ENCODE measurements at places on chromosomes 12 and 14.

DNA sequence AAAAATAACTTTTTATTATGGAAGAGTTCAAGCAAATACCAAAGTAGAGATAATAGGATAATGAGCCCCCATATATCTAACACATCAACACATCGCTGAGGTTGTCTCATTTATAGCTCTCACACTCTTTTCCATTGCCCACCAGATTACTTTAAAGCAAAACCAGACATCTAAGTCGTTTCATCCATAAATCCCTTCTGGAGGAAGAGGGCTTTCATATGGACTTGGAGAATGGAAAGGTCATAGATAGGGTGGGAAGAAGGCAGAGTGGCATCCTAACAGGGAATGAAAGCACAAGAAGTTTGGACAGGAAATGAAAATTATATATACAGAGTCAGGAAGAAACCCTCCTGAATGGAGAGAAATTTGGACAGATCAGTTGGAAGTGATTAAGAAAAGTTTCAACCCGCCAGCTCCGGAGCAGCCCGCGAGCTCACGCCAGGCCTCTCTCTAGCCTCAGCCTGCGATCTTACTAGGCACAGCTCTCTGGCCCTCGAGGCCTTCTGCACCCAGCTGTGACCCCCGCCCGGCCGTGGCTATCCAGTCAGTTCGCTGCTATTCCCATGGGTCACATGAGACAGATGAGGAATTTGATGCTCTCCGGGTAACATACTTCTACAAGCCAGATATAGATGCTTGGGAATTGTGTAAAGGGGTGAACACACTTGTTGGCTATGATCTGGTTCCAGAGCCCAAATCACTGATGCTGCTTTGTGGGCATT, 48.4 kb upstream of the NID2 start:
- DNase-seq = no peak

GRCh38 chr12:99387661-99388060, 259.9 kb upstream of the GARIN6 start:
- DNase-seq = no peak

DNA sequence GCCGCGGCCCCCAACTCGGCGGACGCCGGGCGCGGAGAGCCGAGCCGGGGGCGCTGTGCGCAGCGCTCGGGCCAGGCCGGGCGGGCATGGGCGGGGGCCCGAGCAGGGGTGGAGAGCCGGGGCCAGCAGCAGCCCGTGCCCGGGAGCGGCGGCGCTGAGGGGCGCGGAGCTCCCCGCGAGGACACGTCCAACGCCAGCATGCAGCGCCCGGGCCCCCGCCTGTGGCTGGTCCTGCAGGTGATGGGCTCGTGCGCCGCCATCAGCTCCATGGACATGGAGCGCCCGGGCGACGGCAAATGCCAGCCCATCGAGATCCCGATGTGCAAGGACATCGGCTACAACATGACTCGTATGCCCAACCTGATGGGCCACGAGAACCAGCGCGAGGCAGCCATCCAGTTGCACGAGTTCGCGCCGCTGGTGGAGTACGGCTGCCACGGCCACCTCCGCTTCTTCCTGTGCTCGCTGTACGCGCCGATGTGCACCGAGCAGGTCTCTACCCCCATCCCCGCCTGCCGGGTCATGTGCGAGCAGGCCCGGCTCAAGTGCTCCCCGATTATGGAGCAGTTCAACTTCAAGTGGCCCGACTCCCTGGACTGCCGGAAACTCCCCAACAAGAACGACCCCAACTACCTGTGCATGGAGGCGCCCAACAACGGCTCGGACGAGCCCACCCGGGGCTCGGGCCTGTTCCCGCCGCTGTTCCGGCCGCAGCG, 639 bp downstream of the FZD10 start:
- no peak for DNase-seq

- DNase-seq = no peak
Measured at GRCh38 chr12:46261646-46262045, 7.2 kb downstream of the SLC38A1 start.

DNA sequence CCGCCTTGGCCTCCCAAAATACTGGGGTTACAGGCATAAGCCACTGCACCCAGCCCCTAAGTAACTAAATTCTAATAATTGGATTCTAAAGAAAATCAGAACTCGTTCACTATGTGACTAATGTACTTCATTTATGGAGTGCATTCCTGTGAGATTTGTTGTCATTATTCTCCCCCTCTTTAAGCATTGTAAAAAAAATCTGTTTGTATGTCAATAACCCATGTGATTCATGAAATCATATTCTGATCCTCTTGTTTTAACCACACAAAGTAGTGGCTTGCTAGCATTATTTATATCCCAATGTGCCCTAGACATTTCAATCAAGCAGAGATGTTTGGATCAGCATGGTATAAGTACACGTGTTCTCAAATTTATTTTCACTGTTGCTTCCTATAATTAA, 78.2 kb upstream of the OSBPL8 start:
- DNase-seq = peak; percentile 49
